ENCODE measurements at places on chromosomes 4 and X.
A peak's percentile ranks its signal among the peaks of the same experiment; 100 is the strongest.

DNA sequence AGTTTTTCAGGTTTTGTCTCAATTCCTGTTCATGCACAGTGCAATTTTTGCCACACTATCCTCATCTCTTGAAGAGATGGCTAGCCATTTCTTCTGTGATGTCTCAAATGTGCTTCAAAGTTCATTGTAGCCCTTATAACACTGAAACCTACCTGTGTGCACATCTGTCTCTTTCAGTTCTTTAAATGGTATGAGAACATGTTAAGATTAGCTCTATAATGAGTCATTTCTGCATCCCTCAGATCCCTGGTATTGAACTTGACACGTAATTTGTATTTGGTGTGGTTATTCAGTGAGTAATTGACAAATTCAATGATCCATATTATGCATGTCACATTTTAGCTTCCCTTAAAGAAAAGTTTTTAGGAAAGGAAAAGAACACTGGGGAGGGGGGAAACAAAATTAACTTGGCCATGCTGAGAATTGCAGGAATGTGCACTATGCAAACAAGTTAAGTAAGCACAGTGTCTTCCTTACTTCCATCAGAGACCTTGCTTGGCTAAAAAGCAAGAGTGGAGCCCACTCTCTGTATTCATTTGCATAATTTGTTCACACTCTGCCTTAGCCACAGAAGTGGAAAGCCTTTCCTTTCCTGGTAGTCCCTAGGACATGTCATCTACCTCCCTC lies 659.8 kb upstream of the MAGEB2 start:
- DNase-seq: no peak

DNA sequence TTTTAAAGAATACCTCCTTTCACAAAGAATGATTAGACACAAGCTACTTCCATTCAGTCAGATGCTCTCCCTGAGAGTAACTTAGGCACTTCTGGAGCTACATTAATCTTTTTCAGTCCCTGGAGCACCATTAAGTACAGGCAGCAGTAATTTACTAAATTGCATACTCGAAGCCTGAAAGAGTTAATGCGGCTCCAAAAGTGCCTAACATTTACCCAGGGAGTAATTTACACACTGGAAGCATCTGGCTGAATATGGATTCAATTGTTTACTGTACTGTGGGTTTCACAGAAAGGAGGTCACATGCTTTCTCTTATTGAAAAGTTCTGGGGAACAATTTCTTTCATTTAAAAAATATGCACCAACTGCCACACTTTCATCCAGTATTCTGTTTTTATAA lies 260.8 kb upstream of the TENM3 start:
- no peak for DNase-seq

- no peak for DNase-seq
These were observed 2.0 kb downstream of the TNMD start for GRCh38 chrX:100586747-100587146.

DNA sequence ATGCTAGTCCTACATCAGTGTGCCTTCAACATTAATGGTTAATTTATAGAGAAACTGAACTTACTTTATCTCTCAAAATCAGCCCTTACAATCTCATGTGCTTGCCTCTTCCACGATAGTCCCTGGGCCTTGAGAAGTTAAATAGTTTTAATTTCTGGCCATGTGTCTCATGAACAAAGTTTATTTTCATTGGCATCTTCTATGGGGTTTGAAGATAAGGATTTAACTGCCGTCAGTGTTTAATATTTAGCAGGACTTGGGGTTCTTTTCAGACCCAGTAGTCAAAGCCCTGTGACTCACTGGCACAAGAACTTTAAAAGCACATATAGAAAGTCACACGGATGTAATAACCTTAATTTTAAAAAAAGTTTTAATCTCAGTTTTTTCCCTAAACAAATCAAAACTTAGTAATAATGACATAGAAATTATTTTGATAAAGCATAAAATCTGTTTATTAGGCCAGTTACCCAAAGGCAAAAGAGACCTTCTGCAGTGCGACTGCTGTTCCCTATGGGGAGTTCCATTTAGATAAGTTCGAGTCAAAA lies 10.1 kb upstream of the MPP1 start:
- DNase-seq: no peak

GRCh38 chr4:87857789-87858188 lies 25.0 kb downstream of the MEPE start:
- no peak for DNase-seq

- DNase-seq: no peak
These were observed 148.0 kb downstream of the GRID2 start for GRCh38 chr4:92451782-92452181.

DNA sequence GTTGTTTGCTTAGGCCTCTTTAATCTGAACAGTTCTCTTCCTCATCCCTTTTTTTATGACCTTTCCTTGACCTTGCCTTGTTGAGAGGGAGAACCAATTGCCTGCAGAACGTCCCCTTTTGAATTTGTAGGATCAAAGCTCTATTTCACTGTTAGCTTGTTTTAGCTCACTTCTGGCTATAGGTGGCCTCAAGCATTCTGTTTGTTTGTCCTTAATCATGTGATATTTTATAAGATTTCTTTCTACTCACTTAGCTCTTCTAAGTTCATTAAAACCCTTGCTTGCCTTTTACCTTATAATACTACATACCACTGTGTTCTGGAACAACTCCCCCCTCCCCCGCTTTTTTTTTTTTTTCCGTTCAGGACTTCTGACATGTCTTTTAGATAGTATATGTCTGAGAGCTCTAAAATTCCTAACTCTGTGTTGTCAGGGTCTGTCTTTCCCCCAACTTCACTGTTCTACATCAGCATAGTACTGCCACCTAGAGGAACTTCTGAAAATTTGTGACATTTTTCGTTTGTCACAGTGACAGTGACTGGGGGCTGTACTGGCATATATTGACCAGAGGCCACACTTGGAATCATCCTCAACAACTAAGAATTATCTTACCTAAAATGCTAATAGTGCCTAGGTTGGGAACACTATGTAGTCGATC lies 128.5 kb downstream of the LARP7 start:
- no peak for DNase-seq

GRCh38 chr4:19807505-19807904 lies 444.2 kb upstream of the SLIT2 start:
- no peak for DNase-seq

- no peak for DNase-seq
These were observed 185.3 kb upstream of the BCOR start for GRCh38 chrX:40282946-40283660.

- DNase-seq: no peak
These were observed 171.1 kb upstream of the PITX2 start for GRCh38 chr4:110793890-110794554.

GRCh38 chr4:25814301-25815136 lies 48.3 kb downstream of the SEL1L3 start:
- DNase-seq: no peak

GRCh38 chrX:44828008-44828605 lies 15.7 kb upstream of the DUSP21 start:
- DNase-seq: no peak

- DNase-seq: no peak
These were observed 29.1 kb downstream of the TBL1X start for GRCh38 chrX:9493936-9494335.

GRCh38 chr4:168723569-168723968 lies 226.7 kb downstream of the PALLD start:
- DNase-seq: no peak

DNA sequence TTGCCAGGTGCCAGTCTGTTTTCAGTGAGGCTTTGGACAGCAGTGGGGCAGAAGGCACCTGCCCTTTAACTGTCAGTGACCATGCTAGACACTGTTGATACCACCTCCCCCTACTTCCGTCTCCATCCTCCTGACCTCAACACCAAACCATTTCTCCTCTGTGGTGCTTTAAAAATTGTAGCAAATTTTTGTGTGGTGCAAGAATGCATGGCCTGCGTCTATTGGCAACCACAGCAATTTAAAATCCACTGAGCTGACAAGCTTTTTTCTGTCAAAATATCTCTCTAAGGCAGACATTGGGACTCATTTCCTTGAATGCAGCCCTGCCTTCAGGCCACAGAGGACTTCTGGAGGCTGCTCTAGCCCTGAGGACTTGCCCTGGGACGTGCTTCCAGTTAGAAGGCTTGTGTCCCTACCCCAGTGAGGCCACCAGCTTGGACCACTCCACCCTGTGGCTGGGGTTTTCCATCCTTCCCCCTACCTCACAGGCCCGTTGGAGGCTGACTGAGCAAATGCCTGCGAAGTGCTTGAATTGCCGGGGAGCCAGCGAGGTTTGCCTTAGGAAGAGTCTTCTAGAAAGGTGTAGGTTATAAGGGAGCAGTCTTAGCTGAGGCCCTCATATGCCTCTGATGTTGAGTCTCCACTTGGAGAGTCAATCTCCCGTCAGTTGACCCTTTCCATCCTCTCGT lies 6.9 kb downstream of the PRRG3 start:
- DNase-seq: no peak

DNA sequence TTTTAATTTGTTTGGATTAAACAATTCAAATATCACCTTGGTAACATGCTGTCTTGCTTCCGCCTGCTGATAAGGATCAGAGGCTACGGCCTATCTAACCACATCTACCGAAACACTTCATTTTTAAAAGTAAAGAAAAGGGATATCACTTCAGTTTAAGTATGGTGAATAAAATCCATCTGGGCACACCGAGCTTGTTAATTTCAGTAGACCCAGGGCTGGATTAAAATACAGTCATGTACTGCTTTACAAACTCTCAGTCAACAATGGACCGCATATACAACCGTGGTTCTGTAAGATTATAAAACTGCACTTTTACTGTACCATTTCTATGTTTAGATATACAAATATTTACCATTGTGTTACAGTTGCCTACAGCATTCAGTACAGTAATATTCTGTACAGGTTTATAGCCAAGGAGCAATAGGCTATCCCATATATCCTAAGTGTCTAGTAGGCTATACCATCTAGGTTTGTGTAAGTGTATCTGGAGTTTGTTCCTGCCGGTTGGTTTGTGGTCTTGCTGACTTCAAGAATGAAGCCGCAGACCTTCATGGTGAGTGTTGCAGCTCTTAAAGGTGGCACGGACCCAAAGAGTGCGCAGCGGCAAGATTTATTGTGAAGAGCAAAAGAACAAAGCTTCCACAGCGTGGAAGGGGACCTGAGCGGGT lies 40.0 kb downstream of the SEPTIN11 start:
- peak; percentile 90 for DNase-seq

GRCh38 chrX:134161162-134161561 lies 75.8 kb upstream of the CCDC160 start:
- no peak for DNase-seq

DNA sequence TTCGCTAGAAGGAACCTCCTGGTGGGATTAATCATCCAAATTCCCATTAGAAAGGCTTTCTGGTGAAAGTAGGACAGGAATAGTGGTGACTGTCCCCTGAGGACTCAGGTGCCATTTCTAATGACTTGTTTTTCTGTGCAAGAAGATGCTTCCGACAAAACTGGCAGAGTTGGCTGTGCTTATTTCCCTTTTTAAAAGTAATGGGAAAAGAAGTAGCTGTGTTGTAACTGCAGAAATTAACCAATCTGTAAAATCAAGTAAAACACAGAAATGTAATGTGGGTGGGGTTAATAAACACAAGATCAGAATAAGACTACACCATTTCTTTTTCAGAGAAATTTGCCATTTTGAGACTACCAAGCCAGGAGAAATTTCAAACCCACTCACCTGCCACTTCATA lies 55.0 kb upstream of the FAM9B start:
- DNase-seq: no peak

GRCh38 chr4:78645853-78646757 lies 94.5 kb downstream of the ANXA3 start:
- peak; percentile 5 for DNase-seq

DNA sequence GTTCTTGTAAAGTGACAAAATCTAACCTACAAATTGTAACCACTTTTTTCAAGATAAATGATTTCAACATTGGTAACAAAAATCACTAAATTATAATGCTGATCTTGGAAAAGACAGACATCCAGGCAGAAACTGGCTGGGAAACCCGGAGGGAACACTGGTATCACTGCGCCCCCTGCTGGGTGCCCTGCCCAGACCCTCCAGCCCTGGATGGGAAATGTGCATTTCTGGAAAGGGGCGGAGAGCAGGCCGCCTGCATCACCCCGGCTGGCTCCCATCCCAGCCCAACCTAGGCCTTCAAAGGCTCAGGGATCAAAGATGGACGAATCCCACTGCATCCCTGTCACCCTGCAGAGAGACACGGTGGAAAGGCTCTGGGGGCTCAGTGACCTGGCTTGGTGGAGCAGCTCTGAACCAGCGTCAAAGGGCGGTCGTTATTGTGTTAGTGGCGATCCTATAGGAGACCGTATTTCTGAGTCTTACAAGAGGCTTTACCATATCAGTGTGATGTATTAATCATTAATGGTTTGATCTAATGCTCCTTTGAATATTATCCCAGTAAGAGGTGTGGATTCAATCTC lies 37.3 kb downstream of the ACOX3 start:
- no peak for DNase-seq

DNA sequence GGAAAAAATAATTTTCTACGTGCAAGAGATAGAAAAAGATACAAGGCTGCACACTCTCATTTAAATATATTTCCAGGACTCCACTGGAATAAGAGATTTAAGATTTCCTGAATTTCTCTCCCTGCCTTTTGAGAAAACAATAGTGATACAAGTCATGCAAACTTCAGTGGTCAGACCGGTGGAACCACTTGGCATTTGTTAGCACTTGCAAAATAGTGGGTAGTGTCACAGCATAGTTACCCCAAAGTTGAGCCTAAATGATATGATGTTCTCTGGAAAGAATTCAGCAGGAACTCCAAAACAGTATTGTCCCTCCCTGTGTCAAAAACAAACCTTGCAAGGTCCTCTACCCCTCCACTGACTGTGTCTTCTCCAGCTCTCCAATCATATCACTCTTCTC lies 102.3 kb downstream of the ANKRD50 start:
- no peak for DNase-seq

GRCh38 chr4:155479835-155480234 lies 103.1 kb upstream of the MAP9 start:
- no peak for DNase-seq

- DNase-seq: peak; percentile 45
These were observed 3.7 kb upstream of the BEX4 start for GRCh38 chrX:103211012-103211715.

DNA sequence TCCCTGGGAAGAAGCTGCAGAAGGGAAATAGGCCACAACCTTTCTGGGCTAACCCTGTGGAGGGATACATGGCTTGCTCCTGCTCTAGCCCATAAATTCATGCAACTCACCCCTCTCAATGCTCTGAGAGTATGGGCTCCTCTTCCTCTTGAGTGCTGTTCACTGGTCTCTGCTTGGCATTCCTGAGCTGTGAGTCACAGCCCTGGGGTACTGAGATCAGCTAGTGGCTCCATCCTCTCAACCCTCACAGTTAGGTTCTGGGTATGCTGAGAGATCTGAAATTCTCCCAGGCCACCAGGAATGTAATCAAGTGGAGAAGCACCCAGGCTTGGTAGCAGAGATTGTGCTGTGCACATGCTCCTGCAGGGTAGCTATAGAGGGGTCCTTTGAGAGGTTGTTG lies 60.6 kb upstream of the SPANXN2 start:
- DNase-seq: no peak

DNA sequence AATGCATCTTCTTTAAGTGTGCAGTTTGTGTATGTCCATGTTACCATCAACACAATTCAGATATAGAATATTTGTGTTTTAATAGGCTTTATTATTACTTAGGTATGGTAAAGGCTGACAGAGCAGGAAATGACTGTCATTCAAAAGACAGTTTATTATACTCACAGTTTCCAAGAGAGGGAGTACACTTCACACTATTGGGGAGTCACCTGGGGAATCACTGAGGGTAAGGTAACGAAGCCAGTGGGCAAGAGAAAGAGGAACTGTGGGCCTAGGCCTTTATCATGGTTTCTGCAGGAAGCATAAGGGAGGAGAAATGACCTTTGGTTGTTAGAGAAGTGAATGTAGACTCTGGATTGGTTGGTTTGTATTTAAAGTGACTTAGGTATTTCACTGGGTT lies 235.1 kb upstream of the HCCS start:
- no peak for DNase-seq

- peak; percentile 85 for DNase-seq
These were observed at the start of gene SLC25A4 for GRCh38 chr4:185142912-185143600. Gene SLC25A4 (plus strand): TSS chr4:185143266. CDS start chr4:185143373, 107 bp downstream.

All from CD8-positive, alpha-beta T cell (primary cell).